ENCODE measurements at places on chromosomes 11 and 22.

- peak; percentile 21 for DNase-seq
Measured at GRCh38 chr11:26994631-26995095, 751 bp downstream of the FIBIN start.

- peak; percentile 78 for DNase-seq
Measured at GRCh38 chr11:12043959-12044791, 35.7 kb upstream of the DKK3 start.

DNA sequence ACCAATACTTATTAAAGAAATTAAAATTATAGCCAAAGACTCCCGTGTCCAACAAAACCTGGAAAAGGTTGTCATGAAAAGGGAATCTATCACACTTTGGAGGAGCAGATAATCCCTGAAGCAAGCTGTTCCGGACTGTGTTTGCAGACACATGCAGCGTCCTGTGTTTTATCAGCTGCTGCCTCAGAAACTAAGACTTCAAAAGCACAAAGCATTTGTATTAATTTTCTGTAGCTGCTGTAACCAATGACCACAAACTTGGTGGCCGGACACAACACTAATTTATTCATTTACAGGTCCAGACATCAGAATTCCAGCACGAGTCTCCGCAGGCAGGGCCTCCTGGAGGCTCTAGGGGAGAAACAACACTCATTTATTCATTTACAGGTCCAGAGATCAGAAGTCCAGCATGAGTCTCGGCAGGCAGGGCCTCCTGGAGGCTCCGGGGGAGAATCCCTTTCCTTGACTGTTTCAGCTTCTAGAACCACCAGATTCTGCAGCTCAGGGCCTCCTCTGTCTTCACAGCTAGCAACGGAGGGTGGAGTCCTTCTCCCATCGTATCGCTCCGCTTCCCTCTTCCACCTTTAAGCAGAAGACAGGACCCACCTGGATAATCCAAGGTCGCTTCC lies 465.3 kb downstream of the BRD1 start:
- DNase-seq: no peak

- DNase-seq: no peak
Measured at GRCh38 chr11:40183073-40184064, 1276.1 kb downstream of the LRRC4C start.

DNA sequence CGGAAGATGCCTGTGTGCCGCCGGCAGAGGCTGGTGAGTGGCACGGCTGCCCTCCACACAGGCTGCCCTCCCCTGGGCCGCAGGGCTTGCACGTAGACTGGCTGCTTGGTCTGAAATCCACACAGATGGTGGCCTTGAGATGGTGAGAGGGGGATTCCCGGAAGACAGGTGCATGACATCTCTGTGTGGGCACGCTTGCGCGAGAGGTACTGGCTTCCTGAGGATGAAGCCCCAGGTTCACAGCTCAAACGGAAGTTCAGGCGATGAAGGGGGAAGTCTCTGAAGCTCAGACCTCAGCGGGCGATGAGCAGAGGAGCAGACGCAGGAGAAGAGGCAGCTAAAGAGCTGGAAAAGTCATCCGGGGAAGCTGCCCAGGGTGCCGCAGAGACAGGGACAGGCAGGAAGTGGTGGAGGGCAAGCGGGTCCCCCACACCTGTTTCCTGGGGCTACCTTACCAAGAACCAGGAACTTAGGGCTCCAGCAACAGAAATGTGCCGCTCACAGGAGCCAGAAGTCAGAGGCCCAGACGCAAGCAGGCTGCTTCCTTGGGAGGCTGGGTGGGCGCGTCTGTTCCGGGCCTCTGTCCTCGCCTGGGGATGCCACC lies 7.2 kb downstream of the CRELD2 start:
- no peak for DNase-seq

- DNase-seq: peak; percentile 76
Measured at GRCh38 chr11:11946180-11946579, 62.2 kb downstream of the DKK3 start.

GRCh38 chr11:131889760-131890581 lies 519.6 kb downstream of the NTM start:
- no peak for DNase-seq

- DNase-seq: peak; percentile 32
Measured at GRCh38 chr22:43337385-43337784, 5.8 kb downstream of the SCUBE1 start.

DNA sequence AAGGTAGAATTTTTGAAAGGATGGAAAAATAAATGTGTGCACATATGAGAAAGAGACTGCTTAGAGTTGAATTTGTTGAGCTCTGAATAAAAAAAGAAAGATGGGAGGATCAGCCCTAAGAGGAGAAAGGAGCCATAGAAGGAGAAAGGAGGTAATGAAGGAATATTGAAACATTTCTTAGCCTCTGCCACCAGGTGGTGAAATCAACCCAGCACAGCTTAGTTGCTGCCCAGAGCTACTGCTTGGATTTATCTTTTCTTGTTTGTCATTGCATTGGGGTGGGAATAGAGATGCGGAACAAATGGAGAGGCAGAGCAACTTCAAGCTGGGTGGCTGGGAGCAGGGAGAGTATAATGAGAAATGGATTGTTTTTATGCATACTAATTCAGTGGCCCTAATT lies 80.4 kb downstream of the SERGEF start:
- DNase-seq: no peak

DNA sequence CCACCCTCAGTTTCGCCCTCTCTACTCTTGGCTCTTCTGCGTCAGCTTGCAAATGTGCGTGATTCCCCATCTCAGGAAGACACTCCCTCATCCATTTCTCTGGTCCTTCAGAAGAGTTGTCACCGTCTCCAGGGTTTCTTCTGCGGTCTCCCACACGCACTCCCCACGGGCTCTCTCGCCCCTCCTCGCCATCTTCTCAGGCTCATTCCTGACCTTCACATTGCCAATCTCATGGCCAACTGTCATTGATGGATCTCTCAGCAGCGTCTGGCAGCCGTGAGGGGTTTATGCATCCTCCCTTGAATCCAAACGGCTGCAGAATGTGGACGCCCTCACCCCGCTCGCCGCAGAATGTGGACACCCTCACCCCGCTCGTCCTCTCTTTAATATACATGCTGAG lies 10.5 kb downstream of the SYNGR1 start:
- no peak for DNase-seq

- DNase-seq: no peak
Measured at GRCh38 chr22:39244136-39244495, 666 bp downstream of the PDGFB start.

DNA sequence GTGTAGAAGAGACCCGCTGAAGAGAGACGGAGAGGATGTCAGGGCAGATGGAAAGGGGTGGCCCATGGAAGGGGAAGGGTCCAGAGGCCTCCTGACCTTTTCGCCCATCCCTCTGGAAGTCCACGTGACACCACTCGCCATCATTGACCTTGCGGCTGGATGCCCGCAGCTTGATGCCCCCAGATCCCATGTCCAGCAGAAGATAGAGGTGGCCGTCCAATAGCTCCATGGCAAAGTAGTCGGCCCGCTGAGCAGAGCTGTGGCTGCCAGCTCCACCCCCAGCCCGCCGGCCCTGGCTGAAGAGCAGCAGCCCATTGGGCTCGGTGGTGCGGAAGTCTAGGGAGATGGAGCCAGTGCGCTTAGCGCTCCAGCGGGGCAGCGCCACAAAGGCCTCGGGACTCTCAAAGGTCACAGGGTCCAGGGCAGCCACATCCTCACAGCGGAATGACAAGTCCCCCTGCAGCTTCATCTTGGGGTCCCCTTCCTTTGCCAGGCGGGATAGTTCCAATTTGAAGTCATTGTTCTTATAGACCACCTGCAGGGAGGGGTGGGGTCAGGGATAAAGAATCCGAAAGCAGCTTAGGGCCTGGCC lies 55.7 kb downstream of the NRXN2 start:
- no peak for DNase-seq

DNA sequence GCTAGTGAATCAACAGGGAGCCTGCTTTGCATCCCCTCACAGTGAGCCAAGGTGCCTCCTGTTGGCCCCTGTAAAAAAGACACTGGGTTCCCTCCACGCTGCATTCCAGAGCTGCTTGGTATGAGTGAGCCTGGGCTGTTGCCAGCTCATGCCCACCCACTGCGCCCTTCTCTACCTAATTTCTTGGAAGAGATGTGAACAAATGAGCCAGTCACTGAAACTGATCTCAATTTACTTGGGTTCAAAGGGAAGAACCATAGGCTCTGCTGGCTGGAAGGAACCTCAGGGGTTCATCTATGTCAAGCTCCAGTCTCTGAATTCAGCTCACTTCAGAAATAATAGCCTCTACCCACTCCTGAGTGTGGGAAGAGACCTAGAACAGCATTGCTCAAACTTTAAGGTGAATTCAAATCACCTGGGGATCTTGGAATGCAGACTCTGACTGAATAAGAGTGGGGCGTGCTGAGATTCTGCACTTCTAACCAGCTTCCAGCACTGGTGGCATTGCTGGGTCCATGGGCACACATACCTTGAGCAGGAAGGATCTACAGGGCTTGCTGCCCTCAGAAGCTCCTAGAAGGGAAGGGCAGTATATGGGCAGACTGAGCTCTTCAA lies 5.4 kb upstream of the TMPRSS4 start:
- DNase-seq: no peak

DNA sequence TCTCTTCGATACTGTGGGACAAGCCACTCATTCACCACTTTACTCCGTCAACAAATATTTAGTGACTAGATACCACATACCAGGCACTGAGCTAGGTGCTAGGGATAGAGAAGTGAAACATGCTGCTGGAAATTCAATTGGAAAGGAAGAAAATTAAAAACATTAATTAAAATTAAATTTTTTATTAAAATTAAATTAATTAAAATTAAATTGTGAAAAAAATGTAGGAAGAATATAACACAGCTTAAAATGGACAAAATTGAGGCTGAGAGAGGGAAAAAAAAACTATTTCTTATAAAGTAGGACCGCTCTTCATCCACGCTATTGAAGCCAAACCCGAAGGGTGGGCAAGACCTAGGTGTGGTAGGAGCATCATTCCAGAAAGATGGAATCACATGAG lies 23.6 kb upstream of the LRRC55 start:
- DNase-seq: no peak

- DNase-seq: peak; percentile 95
Measured at GRCh38 chr22:37196539-37197450, 8.7 kb upstream of the C1QTNF6 start.

GRCh38 chr22:46747646-46748045 lies 9.6 kb upstream of the CERK start:
- DNase-seq: no peak

DNA sequence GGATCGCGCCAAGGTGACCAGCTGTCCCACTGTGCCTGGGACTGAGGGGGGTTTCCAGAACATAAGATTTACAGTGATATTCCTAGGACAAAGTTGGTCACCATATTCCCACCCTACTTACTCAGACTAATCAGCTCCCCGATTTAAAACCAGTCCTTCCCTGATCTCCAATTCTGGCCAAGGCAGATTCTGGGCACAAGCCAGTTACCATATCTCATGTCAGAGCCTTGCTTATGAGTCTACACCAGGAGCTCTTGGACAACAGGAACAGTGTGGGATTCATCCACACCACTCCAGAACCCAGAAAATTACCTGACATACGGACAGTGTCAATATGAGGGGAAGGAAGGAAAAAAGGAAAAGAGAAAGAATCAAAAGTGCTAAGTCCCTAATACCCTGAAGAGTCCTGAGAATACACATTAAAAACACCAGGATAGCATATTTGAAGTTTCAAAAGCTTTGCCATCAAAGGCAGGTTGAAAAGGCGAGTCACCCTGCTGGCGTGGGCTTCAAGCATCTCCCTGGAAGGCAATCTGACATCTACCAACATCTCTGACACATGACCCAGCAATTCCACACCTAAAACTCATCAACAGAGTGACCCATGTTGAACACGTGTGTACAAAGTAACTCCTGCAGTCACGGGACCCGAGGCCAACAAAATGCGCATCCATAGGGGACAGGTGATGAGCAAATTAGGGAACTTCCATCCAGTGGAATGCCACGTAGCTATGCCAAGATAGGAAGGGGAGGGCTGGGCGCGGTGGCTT lies 8.0 kb upstream of the IL2RB start:
- DNase-seq: no peak

GRCh38 chr11:108685419-108686130 lies 20.7 kb downstream of the DDX10 start:
- DNase-seq: no peak

DNA sequence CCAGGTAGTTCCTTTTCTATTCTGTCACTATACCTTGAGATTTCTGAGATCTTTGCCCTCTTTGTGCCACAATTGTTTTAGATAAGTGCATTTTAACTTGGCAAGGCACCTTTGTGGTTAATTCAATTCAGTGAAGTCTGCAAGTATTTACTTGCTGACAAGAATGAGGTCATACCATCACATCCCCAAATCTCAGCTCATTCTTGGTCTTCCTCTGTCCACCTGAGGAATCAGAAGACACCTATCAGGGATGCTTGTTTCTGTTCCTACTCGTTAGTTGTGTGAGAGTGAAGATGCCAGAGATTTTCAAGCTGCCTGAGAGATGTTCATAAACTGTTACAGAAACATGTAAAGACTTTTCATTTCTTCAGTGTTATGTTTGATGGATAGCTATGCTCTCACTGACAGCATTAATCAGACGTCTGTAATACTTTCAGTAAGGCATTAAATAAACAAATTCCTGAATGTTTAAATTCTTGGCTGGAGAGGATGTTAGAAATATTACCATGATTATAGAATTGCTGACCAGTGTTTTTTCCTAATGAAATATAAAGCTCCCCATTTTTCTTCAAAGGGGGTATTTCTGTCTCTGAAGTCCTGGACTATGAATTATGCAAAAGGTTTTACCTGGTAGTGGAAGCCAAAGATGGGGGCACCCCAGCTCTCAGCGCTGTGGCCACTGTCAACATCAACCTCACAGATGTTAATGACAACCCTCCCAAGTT lies 135.0 kb upstream of the MTNR1B start:
- DNase-seq: no peak

GRCh38 chr11:110076371-110076965 lies 16.7 kb upstream of the ZC3H12C start:
- no peak for DNase-seq

- DNase-seq: no peak
Measured at GRCh38 chr11:101477926-101478325, 105.9 kb downstream of the TRPC6 start.

GRCh38 chr22:21628386-21629254 lies 1.2 kb downstream of the YDJC start:
- no peak for DNase-seq

GRCh38 chr22:48410536-48410935 lies 1417.1 kb downstream of the BRD1 start:
- DNase-seq: no peak

GRCh38 chr11:112042161-112042960 lies 17.2 kb downstream of the DLAT start:
- DNase-seq: peak; percentile 20

DNA sequence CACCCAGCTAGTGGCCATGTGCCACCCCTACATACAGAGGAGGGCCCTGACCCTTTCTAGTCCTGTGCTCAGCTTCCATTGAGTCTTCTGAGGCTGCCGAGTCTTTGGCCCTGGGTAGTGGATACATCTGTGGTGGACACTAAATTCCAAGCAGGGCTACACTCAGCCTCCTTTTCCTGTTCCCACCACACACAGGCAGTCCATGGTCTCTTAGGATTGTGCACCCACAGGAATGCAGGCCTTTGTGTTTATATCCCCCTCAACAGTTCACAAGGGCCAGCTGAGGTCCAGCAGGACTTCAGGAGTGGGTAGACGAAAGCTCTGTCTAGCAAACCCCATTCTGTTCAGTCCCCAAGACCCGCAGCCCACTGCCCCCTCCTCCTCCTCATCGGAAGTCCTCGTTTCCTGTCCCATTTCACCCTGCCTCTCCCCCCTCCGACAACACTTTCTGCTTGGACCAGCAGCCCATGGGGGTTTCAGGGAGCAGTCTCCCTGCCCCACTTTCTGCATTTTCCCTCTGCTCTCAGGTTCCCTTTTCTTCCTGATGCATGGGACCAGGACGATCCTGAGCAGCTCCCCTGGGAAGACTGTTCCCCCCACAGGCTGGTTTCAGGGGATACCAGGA lies 91.8 kb downstream of the SWAP70 start:
- DNase-seq: peak; percentile 44

Measured in AG20443 (cell line).